Islet precursor cell (in vitro differentiated cells): ENCODE measurements at places on chromosomes 7 and 10.

DNA sequence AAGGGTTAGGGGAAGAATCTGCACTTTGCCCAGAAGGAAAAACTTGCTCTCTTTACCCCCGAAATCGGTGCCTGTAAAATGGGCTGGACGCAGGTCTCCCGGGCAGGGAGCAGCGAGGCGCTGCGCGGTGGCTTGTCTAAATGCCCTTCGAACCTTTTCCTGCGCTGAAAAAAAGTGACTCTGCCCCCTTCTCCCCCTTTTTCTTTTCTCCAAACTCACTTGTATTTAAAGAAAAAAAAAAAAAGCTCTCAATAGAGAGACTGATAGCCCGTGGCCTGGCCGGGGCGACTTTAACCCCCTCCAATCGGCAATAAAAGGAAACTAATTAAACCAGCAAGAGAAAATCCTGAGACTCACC is 286 bp downstream of the SP8 start:
- no peak for DNase-seq

DNA sequence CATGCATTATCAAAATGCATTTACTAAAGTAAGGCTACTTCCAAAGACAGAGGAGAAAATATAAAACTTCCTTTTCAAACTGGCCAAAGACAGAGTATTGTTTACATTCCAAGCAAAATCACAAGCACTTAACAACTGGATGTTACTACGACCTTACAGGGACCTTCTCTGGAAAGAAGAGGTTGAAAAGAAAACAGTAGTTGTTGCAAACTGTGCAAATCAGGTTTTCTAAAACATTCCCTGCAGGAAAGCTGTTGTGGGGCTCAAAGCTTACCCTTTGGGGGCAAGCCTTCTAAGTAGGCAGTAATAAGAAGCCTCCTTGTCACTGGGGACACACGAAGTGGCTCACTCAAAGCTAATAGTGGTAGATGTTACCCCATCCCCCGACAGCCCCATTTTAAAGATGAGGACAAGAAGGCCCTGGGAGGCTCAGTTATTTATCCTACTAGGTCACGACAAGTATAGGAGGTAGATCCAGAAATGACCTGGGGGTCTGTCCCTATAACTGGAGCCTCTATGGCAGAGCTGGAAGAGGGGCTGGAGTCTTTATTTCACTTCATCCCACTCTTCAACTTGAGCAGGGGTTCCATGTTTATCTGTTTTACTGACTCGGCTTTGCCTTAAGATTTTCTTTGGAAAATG is 46.6 kb downstream of the ATXN7L1 start:
- DNase-seq = peak; percentile 23

- no peak for DNase-seq
Measured at GRCh38 chr7:106840342-106840741, 24.7 kb upstream of the PIK3CG start.

GRCh38 chr7:101164071-101164840 is 1.1 kb downstream of the VGF start:
- DNase-seq = peak; percentile 91
